ENCODE measurements at places on chromosomes 3 and 15.

- no peak for DNase-seq
These were observed 2.3 kb downstream of the SLC25A36 start for GRCh38 chr3:140943781-140944552.

DNA sequence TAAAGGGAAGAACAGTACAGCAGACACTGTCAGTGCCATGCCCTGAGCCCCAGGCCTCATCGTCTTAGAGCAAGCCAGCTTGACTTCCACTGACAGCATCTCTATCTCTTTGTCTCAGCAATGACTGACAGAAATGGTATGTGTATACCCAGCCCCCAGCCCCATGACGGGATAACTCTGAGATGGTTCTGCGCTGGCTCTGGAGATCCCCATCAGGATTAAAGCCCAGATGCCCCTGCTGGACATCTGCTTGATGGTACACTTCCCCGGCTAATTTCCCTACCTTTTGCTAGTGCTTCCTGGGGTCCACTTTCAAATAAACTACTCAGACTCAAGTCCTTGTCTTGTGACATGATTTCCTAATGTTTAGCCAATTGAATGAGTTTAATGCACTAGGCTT is 7.6 kb downstream of the NMNAT3 start:
- no peak for DNase-seq

DNA sequence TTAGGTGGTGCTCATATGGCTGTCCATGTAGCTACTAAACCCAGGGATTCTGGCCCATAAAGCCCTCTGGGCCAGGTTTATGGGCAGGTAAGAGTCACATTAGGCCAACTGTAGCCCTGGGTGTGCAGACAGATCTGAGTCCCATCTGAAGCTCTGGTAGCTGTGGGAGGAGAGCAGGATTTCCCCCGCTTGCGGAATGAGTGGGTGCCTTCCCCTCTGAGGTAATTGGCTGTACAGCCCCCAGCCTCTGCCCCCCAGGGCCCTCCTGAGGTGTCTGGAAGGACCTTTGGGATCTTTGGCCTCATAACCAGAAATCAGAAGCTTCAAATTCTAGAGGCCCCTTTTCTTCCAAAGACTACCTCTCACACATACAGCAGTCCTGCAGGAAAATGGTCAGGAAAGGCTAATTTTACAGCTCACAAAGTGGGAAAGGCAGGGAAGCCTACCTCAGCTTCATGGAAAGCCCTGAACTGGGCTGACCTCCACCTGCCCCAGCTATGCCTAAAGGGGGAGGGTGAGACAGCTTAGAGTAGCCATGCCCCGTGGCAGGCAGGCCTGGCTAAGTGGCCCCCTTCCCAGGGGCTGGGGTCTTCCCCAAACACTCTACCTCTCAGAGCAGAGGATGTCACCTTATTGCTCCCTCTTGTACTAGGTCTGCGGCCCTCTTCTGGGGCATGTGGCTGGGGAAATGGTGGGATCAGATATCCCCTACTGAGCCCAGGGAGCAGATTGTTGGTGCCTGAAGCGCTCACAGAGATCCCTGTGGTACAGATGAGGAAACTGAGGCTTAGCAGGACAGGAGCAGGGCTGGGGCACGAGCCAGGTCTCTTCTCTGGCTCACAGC is 16.8 kb downstream of the HEMK1 start:
- no peak for DNase-seq

GRCh38 chr3:184085389-184085852 is 11.4 kb upstream of the HTR3E start:
- no peak for DNase-seq

DNA sequence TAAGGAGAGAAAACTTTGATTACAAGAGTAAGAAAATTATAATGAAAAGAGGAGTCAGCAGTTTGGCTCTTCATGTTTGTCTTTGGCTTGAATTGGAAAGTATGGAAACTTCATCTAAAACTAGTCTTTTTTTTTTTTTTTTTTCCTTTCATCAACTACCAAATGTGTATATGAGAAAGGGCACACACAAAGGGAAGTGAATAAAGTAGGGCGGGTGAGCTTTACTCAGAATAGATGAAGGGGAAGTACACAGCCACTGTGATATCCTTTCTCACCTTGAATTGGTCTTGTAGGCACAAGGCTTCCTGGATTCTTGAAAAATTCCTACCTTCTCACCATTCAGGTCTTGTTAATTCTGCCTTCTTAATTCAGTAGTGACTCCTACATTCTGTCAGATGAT is 652.3 kb upstream of the KCNMB2 start:
- DNase-seq: no peak

Measured in activated gamma-delta T cell (primary cell).